ENCODE measurements at places on chromosomes 16 and 17.

- DNase-seq: no peak
These were observed 50.1 kb downstream of the NF1 start for GRCh38 chr17:31144836-31145235.

GRCh38 chr16:2150418-2151187 is 2.2 kb downstream of the RAB26 start:
- DNase-seq: peak; percentile 64

- peak; percentile 74 for DNase-seq
These were observed 2.0 kb upstream of the C17orf99 start for GRCh38 chr17:78144147-78144719.

DNA sequence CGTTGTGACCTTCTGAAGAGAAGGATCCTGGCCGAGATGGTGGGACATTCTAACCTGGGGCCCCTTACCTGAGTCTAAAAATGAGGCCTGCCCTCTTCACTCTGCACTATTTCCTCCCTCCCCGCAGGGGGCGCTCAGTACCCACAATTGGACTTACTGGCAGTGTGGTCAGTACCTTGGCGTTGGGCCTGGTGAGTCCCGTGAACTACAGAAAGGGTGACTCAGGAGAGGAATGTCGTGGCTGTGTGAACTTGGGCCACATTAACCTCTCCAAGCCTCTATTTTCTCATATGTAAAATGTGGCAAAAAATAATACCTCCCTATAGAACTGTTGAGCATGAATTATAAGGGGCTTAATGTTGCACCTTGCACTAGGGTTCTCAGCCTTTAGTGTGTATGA is 3.9 kb downstream of the RSAD1 start:
- peak; percentile 95 for DNase-seq

- DNase-seq: no peak
These were observed 76.6 kb upstream of the TNRC6A start for GRCh38 chr16:24652803-24653202.

DNA sequence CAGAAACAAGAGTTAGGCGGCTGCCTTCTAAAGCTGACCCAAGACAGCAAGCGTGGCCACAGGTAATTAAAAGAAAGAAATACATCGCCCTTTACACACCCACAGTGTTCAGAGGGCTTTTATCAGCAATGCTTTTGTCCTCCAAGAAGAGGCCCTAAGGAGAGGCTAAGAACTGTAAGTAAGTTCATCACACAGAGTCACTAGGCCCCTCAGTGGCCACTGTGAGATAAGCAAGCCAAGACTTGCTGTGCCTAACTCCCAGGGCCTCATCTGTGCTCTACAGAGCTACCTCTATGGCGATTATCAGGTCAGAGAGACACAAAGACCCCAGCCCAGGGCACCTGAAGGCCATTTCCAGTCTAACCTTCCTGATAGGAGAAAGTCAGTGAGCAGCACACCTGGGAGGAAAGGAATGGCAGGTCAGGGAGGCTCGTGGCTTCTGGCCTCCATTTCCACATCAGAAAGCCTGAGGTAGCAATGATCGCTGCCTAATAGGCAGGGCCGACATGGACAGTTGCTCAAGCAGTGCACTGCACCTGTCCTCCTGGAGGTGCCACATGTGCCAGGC is 545.2 kb upstream of the CDH11 start:
- DNase-seq: no peak

DNA sequence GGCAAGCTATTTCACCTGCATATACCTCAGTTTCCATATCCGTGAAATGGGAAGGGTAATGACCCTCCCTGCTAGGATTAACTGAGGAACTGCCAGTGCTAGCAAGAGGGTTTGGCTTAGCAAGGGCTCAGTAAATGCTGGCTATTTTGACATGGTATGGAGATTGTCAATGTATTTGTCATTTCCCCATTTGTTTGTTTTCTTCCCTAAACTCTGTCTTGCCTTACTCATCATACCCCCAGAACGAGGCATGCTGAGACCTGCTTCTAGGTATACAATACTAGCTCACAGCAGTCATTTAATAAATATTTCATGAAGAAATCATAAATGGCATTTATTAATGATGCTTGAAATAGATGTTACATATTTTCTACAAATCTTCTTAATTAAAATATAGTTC is 124.0 kb downstream of the DYNLRB2 start:
- no peak for DNase-seq

DNA sequence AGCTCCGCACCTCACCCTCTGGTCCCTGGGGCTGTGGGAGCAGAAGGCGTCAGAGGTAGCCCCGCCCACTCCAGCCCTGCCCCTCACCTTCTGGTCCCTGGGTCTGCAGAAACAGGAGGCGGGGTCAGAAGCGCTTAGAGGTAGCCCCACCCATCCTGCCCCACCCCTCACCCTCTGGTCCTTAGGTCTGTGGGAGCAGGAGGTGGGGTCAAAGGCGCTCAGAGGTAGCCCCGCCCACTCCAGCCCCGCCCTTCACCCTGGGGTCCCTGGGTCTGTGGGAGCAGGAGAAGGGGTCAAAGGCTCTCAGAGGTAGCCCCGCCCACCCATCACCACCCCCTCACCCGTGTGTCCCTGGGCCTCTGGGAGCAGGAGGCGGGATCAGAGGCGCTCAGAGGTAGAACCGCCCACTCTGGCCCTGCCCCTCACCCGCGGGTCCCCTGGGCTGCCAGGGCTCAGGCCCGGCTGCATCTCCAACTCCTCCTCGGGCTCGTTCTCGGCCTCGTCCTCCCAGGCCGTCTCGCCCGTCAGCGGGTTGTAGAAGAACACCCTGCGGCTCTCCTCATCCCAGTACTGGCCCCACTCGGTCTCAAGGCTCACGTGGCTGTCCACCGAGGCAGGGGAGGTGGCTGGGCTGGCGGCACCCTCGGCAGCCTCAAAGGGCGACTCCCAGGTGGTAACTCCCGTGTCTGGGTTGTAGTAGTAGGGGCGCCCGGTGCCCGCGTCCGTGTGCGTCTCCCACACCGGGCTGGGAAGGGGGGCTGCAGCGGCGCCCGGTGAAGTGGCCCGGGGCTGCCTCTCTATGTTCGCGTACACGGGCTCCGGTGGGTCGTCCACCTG is 27.2 kb downstream of the ARHGAP27 start:
- no peak for DNase-seq

DNA sequence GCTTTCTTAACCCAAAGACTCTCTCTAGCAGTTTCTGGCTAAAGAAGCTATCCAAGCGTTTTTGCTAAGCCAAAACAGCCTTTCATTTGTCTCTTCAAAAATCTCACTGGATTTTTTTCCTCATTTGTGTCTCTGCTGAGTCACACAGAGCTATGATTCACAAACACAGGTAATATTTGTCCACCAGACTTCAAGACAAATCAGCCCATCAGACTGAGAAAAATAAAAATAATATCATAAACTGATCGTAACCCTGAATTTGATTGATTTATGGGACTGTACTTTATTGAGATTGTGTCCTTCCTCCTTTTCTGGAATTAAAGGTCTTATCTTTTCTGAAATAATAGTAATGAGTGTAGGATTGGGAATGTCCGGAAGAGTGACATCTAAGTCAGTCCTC is 25.8 kb downstream of the TRIM16 start:
- no peak for DNase-seq

DNA sequence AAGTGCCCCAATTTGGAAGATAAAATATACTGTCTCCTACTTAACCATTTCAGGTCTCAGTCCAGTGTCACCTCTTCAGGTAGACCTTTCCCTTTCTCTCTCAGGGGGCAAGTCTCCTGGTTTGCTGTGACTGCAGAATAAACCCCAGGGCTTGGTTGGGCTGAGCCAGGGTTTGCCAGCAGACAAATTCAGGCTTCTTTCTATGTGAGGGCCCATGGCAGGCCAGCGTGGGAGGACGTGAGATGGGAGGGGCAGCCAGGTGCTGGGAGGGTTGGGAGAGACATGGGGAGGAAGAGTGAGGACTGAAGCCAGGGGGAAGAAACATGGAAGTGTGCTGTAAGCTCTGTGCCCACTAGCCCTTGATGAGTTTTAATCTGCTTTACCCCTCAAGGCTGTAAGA is 163.2 kb downstream of the SPECC1 start:
- no peak for DNase-seq

- DNase-seq: no peak
These were observed 271.6 kb downstream of the ABCC12 start for GRCh38 chr16:47884116-47884725.

DNA sequence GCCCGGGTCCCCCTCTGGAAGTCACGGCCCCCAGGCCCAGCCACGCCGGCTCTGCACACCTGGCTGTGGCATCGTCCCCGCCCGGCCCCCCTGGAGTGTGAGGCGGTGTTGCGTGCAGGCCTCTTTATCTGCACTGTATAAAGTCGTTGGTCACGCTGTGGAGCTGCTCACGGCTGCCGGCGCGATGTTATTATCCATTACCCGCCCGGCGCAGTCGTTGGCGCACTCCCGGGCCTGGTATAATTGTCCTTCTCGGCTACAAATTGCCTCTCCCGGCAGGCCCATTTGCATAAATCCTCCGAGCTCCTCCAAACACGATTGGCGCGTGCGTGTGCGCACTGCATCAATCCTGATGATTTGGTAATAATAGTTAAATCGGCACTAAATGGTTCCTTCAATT is 57.8 kb downstream of the BAHCC1 start:
- no peak for DNase-seq

DNA sequence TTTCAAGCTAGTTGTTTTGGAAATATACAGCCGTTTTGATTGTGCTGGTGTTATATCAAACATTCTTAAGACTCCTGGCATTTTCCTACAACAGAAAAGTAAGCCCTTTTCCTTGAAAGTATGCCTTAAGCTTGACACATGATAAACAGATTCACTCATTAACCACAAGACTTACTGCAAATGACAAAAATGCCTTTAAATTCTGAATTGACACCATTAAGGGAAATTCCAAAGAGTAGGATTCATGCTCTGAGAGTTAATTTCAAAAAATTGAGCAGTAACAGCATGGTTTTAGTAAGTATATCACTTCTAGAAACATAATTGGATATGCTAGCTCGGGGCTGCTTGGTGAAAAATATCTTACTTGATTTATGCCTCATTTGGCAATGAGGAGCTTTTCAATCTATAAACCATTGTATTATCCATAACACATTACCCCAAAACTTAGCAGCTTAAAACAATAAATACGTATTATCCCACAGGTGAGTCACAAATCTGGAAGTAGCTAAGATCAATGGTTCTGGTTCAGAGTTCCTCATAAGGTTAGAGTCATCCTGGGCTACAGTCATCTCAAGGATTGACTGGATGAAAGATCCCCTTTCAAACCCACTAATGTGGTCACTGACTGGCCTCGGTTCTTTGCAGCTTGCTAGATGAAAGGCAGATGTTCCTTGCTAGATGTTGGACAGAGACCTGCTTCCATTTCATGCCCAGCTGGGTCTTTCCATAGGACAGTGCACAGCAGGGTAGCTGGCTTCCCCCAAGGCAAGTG is 8.2 kb upstream of the PHAF1 start:
- DNase-seq: no peak

- no peak for DNase-seq
These were observed 315.5 kb upstream of the RBFOX1 start for GRCh38 chr16:7017006-7017662.

- DNase-seq: no peak
These were observed 7.5 kb downstream of the ABCC3 start for GRCh38 chr17:50642071-50642721.

GRCh38 chr16:50702725-50703124 is 9.3 kb downstream of the NOD2 start:
- no peak for DNase-seq

DNA sequence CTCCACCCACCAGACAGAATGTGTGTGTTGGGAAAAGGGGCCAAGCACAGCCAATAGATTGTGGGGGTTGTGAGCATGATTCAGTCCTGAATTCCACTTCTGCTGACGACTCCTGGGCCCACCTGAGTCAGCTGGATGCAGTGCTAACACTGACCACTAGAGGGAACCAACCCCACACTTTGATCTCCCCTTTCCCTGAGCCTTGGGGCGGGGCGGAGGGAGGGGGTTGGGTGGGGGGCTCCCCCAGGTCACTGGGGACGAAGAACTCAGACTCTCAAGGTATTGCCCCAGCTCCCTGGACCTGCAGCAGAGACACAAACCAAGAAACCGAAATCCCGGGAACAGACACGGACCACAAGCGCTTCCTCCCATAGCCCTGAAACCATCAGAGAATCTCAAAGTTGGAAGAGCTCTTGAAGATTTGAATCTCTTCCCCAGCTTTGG is 621 bp upstream of the CSHL1 start:
- DNase-seq: peak; percentile 53

- no peak for DNase-seq
These were observed 62.5 kb downstream of the SREBF1 start for GRCh38 chr17:17774009-17774881.

DNA sequence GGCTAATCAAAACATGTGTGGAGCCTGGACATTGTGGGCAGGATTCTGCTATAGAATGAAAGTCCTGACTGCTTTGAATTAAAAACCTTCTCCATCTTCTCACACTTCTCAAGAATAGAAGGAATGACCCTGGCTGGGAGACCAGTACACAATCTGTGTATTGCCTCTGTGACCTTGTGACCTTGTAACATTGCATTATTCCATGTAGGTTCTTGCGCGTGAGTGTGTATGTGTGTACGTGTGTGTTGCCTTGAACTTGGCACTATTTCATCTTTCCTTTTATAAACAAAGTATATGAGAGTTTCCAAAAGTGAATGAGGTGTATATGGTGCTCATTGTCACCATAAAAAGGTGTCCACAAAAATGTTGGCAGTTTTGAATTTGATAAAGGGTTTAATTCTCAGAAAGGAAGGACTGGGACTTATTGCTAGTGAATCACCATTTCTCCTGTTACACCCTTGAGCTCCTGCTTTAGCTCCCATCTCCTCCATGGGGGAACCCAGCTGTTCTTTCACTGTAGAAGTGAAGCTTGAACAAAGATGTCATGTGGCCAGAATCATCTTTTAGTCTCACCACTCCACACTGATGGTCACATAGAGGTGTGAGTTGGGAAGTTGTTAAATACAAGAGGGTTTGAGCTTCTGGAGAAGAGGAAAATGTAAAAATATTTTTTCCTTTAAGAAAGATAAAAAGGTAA is 244.9 kb downstream of the FTO start:
- DNase-seq: no peak

DNA sequence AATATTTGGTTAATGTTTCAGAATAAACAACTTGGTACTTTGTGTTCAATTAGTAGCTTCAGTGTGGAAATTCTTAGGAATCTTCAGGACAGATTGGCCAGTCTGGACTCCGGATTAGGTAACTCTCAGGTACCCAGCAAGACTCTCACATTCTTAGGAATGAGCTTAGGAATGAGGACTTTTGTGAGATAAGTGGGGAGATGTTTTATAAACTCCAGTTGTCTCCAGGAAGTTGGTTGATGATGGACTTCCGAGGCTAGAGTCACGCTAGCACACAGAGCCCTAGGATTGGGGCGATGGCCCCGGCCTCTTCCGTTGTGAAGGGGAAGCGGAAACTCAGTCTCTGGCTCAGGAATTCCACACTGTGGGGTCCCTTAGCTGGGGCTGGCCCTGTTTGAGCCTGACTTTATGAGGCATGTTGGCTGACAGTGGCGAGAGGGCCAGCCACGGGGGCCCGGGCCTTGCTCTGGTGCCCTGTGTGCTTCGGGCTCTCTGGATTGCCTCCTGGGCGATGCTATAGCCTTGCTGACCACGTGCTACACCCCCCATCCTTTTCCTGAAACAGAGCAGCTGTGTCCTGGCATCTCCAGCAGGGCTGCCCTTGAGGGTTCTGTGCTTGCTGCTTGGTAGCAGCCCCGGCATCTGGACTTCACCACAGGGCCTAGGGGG is 32.4 kb downstream of the RAB11FIP3 start:
- DNase-seq: no peak

- no peak for DNase-seq
These were observed 503 bp downstream of the C16orf54 start for GRCh38 chr16:29745121-29745852.

- no peak for DNase-seq
These were observed 594 bp upstream of the TGFB1I1 start for GRCh38 chr16:31471241-31471874.

GRCh38 chr16:57574646-57575467 is 32.4 kb downstream of the ADGRG5 start:
- DNase-seq: no peak

- DNase-seq: no peak
These were observed 19.5 kb upstream of the ITGAX start for GRCh38 chr16:31335431-31335830.
